ENCODE measurements at places on chromosomes 3 and 15.

DNA sequence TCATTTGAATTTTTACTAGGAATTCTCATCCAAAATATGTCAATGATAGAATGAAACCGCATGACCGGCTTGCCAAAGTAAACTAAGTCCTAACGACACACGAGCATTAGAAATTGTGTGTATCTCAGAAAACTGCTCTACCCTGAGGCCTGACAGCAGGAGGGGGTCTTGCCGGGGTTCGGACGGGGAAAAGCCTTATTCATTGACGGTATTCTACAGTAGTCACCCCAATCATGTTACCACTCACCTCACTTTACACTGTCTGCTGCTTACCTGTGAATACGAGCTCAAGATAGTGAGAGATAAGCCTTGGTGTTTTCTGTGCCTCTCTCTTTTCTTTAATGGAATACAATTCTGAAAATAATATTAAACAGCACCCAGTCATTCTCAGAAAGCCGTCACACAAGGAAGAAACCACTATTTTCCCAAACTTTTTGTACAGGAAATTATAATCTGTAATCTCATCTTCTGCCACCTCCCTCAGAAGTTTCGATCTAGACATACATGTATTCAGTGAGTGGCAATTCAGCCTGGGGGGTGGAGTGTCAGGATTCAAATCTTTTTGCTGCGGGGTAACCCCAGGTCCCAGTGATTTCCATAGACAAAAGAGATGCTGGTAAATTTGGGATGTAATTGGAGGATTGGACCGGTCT lies 492 bp upstream of the FAM43A start:
- DNase-seq, result no peak

- DNase-seq, result no peak
Observed at GRCh38 chr3:196218155-196218712, 1.9 kb downstream of the SLC51A start.

DNA sequence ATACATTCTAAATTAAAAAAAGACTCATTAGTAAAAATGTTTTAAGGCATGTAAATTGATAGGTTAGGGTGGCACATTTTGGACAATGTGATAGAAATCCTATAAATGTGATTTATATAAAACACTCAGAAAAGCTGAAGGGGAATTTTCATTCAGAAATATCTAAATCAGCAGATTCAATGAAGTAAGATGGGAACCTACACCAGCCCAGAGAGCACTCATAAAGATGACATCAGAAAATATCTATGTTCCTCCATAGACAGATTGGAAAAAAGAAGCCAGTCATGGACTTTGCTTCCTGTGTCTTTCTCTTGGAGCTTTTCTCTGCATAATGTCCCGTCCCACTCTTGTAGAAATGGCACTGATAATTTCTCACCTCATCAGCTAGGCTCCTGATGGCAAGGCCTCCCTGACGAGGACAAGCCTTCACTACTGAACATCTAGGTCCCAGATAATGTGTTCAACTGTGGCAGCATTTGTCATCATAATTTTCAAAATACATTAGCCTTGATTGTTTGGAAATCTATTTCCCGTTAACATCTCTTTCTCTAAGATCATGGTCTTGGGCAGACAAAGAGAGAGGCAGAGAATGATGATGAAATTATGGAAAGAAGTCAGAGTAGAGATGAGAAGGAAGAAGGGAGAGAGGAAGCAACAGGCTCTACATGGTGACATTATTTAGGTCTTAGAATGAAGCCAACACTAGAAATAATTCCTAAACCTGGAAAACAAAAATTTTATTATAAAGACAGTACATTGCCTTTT lies 354.4 kb downstream of the NTRK3 start:
- no peak for DNase-seq

DNA sequence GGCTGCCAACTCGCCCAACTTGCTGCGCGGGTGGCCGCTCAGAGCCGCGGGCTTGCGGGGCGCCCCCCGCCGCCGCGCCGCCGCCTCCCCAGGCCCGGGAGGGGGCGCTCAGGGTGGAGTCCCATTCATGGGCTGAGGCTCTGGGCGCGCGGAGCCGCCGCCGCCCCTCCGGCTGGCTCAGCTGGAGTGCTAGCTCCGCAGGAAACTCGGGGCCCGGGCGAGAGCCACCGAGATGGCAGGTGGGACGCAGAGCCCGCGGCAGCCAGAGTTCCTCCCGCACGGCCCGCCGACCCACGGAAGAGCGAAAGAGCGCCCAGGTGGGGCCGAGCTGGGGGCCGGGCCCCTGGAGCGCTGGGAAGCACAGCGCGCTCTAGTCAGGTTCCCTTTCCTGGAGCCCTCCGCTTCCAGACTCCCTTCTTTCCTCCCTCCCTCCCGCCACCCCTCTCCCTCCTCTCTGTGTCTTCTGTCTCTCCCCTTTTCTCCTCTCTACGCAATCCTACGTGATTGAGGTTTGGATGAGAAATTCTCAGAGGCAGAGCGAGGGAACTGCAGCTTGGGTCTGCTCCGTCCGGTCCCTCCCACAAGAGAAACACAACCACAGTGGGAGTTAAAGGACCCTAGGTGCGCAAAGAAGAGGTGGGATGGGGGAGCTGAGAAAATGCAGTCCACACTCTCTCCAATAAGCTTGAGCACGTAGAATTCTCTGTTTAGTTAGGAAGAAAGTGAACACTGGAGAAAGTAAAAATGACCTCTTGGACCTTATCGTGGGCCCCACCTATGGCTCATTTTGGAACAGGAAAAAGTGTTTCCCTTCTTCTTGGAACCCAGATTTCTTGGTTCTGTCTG lies 317.3 kb downstream of the FGF12 start:
- DNase-seq, result peak; percentile 20

GRCh38 chr15:61115679-61116078 lies 113.4 kb downstream of the RORA start:
- DNase-seq, result peak; percentile 8

GRCh38 chr3:135967867-135968266 lies 2.3 kb downstream of the PPP2R3A start:
- DNase-seq, result no peak

GRCh38 chr3:175270198-175270837 lies 411.2 kb downstream of the NAALADL2 start:
- DNase-seq, result peak; percentile 80

DNA sequence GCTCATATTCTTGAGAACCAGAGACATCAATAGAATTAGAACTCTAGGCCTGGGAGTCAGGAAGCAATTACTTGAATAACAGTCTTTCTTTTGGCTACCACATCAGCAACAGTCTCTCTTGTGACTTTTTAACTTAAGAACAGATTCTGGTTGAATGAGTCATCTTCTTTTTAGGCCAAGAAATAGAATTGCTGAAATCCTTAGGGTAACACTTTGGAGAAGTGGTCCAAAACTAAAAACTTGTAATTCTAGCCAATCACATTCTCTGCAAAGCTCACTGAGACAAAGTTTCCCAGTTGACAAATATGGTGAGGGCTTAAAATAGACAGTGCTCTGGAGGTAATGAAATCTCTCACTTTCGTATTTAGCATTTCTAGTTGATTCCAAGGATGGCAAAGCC lies 238.0 kb downstream of the SHOX2 start:
- DNase-seq, result peak; percentile 19

DNA sequence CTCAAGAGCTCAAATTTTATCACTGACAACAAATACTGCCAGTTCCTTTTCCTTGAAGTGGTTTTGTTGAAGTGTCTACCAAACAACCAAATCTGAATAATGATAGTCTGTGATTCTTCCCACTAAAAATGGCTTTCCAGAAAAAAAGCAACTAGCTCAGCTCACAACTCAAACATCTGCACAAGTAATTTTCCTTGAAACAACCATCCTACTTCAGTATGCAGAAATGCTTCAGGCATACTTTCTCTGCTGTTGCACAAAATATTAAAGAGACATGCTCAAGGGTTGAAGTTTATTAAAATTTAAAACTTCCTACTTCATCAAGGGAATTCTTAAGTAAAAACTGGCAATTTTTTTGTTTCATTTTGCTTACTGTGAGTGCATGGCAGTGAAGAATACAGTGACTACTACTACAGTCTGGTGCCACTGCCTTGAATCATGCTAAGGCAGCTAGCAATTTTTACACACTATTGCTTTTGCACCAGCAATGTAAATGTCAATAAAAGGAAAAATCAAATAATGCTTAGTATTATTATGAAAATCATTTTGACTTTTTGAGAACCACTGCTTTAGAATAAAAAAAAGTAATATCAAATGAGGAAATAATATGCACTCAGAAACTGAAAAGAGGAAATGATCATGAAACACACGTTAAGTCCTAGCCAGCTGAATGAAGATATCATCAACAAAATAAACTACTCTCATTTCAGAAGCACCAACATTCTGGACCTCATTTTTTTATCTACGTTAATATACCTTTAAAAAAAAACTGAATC lies 33.6 kb downstream of the VPS13C start:
- no peak for DNase-seq

- DNase-seq, result peak; percentile 16
Observed at GRCh38 chr3:71310359-71310979, 273.1 kb downstream of the FOXP1 start.

DNA sequence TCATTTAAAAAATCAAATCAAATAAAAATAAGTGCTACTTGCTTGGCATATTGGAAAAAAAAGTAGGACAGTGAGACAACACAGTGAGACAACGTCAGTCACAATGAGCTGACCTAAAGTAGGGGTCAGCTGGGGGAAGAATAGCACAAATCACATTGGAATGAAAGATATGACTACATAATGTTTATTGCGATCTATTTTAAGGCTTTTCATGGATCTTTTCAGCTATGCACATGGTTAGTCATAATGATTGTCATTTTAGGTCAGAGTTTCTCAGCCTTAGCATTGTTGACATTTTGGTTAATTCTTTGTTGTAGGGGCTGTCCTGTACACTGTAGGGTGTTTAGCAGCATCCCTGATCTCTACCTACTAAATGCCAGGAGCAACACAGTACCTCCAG lies 44.5 kb downstream of the CMSS1 start:
- no peak for DNase-seq
